ENCODE measurements at places on chromosomes 5 and 9.

- no peak for DNase-seq
Measured at GRCh38 chr9:76181020-76181641, 213.1 kb downstream of the RFK start.

- no peak for DNase-seq
Measured at GRCh38 chr5:18438126-18438525, 803.9 kb downstream of the TAF11L14 start.

- no peak for DNase-seq
Measured at GRCh38 chr5:56319526-56320181, 86.5 kb upstream of the ANKRD55 start.

DNA sequence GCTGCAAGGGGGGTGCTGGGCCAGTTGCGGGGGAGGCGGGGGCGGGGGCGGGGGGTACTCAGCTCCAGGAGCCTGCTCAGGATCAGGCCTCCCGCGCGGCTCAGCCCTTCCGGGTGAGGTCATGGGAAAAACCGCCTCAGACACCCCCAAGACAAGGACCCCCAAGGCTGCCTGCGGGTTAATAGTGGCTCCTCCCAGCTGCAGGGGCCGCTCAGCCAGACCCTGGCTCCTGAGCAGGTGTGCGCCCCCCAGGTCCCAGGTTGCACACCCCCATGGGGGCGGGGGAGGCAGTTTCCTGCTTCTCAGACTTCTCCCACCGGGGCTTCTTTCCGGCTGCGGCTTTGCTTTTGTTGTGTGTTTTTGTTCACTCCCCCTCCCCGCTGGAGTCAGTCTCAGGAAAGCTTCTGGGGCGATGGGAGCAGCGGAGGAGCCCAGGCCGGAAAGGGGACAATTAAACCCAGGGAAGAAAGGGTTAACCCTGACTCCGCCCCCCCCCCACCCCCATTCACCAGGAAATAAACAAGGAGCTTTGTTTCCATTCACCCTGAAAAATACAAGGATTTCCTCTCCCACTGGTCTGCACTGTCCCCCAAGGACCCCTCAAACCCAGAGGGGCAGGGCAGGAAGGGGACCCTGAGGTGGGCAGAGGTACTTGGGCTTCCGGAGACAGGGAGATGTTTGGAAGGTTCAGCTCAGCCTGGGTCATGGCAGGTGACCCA, 42.3 kb upstream of the NOTCH1 start:
- DNase-seq, result no peak

- DNase-seq, result no peak
Measured at GRCh38 chr5:56310711-56311204, 77.6 kb upstream of the ANKRD55 start.

- no peak for DNase-seq
Measured at GRCh38 chr9:115442054-115442453, 324.1 kb upstream of the TNC start.

DNA sequence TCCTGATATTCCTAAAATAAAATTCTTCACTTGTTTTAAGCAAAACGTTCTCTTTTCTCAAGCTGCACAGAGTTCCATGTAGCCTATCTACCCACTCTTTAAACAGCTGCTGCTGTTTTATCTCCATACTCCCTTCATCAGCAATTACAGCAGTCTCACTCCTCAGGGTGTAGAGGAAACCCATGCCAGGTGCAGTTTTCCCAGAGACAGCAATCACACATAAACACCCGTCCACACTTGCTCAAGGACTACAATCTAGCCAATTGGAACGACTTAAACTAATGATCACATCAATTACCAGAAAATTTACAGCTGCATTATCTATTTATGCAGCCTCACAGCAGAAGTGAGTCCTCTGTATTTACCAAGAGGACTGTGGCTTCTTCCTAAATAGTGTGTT, 141.7 kb downstream of the HTR1A start:
- DNase-seq, result no peak

DNA sequence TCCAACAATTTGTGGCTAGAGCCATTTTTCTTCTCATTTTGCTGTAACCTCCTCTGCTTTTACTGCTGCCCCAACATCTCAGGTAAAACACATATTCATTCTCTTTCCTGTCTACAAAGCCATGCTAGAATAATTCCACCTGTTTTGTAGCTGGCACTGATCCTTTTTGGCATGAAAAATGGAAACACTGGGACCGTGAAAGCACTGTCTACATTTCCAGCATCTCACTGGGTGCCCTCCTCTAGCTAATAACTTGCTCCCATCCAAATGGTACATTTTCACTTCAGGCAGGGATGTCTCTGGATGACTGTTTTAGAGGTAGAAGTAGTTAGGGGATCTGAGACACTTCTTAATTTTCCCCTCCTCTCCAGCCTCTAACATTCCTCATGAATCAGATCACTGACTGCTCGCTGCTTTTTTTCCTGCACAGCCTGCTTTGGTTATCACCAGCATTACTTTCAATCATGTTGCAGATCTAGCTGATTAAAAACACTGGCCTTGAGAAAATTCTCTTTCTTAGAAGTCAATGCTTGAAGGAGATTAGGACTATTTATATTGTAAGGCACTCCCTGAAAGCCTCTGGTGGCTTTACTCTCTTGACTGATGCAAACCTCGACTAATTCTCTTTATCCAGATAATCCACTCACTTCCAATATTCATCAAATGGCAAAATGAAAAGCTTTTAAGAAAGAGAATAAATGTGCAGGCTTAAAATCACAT, 1312.6 kb upstream of the DMAC1 start:
- no peak for DNase-seq

DNA sequence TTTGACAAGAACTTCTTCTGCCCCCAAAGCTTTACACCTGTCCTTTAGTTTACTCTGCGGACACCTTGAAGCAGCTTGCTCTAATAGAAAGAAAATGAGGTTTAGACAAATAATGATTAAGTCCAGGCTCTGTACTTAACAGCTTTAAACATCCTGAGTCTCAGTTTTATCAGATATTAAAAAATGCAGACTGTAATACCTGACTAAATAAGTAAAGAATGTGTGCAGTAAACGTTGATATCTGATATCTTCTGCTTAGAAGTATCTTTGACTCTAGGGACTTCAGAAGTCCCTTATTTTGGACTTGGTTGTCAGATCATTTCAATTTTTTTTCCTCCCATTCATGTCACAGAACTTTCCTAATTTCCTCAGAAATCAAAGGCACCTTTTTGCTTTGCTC, 1060.4 kb downstream of the CDH12 start:
- no peak for DNase-seq

GRCh38 chr5:9409413-9409960, 136.4 kb downstream of the SEMA5A start:
- no peak for DNase-seq

- no peak for DNase-seq
Measured at GRCh38 chr5:147474140-147474539, 35.7 kb downstream of the DPYSL3 start.

Measured in CD4-positive, alpha-beta T cell treated with Interleukin-15 for 1 hour (primary cell).